ENCODE measurements at places on chromosomes 1 and 21.

GRCh38 chr1:12001249-12001917 is 17.9 kb upstream of the MIIP start:
- peak; percentile 36 for DNase-seq

GRCh38 chr1:198272492-198272891 is 115.7 kb downstream of the NEK7 start:
- peak; percentile 37 for DNase-seq

DNA sequence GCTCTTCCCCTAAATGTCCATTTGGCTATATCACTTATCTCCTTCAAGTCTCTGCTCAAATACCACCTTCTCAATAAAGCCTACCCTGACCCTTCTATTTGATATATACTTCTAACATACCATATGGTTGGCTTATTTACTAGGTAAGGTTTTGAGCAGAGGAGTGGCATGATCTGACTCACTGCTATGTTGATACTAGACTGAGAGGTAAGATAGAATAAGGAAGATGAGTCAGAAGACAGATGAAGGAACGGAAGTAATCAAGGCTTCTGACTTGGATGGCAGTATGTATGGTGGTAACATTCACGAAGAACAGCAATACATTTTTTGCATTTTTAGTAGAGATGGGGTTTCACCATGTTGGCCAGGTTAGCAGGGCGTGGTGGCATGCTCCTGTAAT is 4.8 kb upstream of the HRNR start:
- no peak for DNase-seq

DNA sequence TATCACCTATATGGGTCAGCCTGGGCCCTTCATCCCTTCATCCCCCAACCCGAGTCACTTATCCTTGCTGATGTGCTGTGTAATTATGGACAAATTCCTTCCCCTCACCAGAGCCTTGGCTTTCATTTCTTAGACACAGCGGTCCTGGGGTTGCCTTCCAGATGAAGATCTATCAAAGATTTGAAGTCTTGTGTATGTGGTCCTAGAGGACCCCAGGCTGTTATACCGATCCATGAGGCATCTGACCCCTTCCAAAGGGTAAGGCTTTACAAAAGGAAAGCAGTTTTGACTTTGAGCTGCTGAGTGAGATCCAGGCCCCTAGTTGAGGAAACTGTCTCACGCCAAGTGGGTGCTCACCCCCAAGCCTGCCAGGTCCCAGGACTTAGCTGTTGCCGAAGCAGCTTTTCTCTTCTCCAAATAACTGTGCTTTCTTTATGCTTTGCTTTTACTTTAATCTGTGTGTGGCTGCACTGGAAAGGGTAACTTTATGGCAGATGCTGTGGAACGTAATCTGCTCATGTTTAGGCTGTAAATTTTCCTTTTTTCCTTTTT is 37.6 kb downstream of the MAN1C1 start:
- no peak for DNase-seq

DNA sequence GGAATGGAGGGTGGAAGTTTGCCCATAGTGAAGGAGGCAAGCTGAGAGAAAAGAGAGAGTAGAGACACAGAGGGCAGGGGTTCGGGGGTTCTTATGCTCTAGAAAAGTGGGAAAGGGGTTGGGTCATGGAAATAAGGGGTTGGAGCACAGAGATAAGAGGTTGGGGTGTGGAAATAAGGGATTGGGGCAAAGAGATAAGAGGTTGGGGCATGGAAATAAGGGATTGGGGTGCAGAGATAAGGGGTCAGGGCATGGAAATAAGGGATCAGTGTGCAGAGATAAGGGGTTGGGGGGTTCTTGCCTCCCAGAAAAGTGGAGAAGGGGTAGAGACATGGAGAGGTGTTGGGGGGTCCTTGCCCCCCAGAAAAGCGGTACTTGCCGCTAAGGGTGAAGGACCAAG is 56.2 kb downstream of the SFPQ start:
- no peak for DNase-seq

GRCh38 chr1:17425806-17426600 is 13.5 kb downstream of the RCC2 start:
- no peak for DNase-seq

- no peak for DNase-seq
Observed at GRCh38 chr1:165883056-165883455, 55.6 kb downstream of the UCK2 start.

DNA sequence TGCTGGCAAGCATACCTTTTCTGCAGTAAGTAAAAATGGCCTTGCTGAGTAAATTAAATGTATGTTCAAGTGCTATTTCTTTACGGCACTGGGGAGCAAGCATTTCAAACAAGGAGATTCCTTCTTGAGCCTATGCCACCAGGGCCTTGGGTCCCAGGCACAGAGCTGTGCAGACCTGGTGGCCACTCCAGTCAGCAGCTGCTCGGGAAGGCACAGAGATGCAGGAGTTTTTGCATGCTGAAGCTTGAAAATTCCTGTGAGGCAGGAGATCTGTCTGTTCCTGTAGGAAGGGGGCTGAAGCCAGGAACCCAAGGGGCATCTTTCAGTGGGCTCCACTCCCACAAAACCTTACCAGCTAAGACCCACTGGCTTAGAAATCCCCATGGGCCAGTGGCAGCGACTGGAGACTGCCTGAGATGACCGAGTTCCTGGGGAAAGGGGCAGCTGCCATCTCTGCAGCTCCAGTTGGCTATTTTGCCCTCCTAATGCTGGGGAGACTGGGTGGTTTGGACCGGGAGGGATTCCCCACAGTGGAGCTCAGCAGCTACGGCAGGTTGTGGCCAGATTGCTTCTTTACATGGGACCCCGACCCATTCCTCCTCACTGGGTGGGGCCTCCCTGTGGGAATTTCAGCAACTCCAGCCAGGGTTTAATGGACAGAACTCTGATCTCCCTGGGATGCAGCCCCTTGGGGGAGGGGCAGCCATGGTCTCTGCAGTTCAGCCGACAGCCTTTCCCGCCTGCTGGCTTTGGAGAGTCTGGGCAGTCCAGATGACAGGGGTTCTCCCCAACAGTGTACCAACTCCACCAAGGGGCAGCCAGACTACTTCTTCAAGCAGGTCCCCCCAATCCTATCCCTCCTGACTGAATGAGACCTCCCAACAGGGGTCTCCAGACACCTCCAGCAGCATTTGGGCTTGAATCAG is 8.4 kb upstream of the PGBD2 start:
- DNase-seq = no peak

- DNase-seq = no peak
Observed at GRCh38 chr1:7373251-7373650, 397.8 kb upstream of the VAMP3 start.

DNA sequence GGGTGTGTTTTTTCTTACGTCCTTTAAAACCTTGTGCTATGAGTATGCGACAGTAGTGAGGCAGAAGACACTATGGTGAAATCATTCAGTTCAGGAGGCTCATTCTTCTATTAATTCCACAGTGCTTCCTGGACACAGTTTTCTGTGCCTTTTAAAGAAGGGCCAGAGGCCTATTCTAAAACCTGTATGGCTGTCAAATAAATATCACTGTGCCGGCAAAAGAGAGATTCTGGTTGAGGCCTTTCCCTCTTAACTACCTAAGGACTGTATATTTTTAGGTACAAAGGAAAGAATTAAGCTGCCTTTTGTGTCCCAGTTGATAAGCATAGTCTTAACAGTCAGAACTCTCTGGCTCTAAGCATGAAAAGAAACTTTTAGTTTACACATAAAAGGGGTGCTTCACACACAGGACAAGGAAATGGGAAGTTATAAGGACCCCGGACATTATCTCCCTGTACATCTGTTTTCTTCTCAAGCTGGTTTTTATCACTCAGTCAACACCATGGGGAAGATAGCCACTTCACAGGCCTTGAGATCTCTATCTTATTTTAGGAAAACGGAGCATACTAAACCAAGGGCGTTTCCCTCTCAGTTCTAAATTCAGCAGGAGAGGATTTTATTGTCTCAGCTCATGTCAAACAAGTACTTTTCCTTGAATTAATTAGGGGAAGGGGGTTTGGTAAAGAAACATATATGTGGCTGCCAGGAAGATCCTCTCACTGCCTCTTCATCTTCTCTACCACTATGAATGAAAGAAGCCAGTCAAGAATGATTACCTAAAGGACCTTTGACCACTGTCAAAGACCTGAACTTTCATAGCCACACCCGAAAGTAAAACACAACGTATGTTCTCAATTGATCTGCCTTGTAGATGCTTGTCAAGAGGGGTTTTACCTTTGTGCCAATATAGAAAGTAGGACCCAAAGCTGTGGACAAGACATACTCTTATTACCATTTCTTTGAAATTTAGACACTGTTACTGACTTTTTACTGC is 71.4 kb upstream of the HSPA13 start:
- no peak for DNase-seq

DNA sequence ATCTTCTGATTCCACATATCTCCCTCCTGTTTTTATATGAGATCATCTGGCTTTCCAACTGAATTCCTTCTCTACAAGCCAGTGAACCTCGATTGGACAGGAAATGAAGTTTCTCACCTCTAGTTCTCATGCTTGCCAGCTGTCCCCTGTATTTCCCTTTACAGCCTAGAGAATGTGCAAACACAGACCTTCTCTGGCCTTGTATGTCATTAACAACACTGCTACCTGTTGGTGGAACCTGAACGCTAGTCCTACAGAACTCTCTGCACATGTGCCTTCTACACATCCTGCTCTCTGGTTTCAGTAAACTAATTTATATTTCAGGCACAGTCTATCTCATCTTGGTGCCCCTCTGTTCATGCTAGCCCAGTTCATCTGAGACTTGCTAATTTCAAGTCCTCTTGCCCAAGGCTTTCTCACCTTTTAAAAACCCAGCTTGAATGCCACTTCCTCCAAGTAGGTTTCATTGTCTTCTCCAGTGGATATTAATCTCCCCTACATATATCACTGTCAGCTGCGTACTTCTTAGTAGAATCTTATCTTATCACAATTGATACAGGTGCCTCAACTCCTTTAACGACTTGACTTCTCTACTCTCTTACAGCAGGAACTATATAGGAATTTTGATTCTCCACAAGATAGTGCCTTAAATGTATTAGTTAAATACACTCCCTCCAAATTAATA is 549.9 kb downstream of the PLPP3 start:
- no peak for DNase-seq

DNA sequence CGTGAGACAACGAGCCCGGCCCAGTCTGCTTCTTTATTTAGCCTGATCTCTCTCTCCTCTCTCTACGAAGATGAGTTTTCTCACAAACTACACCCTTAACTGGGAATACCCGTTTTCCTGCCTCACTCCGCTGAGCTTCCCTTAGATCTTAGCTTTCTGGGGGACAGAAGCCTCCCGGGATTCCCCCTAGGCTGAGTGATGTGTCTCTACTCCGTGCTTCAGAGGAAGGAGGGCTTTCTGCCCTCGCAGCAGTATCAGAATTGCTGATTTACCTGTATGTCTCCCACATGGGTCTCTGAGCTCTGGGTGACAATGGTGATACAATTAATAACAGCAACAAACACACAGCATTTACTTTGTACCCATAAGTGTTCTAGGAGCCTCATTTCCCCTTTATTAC is 1.0 kb downstream of the ZBTB17 start:
- no peak for DNase-seq

DNA sequence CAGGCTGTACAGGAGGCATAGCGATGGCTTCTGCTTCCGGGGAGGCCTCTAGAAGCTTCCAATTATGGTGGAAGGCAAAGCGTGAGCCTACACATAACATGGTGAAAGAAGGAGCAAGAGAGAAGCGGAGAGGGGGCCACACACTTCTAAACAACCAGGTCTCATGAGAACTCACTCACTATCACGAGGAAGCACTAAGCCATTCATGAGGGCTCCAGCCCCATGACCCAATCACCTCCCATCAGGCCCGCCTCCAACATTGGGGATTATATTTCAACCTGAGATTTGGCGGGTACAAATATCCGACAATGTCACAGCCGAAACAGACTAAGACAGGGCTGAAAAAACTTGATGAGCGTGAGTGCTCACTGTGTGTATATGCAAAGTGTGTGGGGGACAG is 89.3 kb upstream of the CNIH3 start:
- DNase-seq = no peak

- no peak for DNase-seq
Observed at GRCh38 chr1:226449823-226450222, 41.9 kb upstream of the PARP1 start.

- peak; percentile 47 for DNase-seq
Observed at GRCh38 chr1:241821363-241821762, 26.6 kb upstream of the EXO1 start.

DNA sequence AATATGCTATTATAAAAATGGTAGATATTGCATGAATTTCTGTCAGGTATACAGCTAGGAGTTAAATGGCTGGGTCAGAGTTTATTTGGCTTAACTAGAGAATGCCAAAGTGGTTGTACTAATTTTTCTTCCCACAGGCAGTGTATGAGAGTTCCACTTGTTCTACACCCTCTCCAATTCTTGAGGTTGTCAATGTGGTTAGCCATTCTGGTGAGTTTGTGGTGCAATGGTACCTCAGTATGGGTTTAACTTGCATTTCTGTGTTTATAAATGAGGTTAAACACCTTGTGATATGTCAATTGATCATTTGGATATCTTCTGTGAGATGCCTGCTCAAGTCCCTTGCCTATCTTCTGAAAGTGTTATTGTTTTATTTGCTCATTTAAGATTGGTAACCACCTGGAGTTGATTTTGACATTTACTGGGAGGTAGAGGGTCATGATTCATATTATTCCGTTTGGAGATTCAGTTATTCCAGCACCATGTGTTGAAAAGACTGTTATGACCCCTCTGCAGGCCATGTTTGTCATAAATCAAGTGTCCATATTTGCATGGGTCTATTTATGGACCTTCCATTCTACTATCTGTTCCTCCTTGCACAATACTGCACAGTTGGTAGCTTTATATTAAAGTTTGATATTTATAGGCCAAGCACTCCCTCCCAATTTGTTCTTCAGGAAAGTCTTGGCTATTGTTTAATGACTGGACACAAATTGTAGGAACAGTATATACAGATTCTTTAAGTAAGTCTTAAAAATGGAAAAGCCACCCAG is 5.8 kb downstream of the FALEC start:
- no peak for DNase-seq

DNA sequence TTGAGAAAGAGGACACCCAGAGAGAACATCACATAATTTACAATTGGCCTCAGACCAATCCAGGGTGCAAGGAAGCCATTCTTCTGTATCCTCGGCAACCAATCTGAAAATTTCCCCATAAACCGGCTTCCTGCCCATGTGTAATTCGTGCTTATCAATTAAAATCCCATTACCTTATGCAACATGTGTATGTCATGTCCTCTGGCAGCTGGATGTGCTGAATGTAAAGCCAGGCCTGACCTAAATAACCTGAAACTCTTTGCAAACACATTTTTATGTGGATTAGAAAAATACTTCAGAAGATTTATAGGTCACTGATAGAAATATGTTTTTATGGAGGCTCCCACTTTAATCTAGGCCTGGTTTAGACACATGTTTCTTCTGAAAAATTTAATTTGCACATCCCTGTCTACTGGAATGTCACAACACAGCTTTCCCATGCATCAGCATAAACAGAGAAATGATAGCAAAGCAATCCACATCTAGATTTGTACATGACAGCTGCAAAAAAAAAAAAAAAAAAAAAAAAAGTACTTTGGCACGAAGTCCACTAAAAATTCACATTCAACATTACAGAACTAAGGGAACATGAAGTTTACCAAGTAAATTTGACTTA is 69.4 kb upstream of the SAMSN1 start:
- DNase-seq = no peak

GRCh38 chr1:89659322-89660081 is 26.6 kb downstream of the LRRC8C start:
- no peak for DNase-seq

GRCh38 chr1:9340172-9340854 is 47.6 kb downstream of the SPSB1 start:
- DNase-seq = peak; percentile 22

- DNase-seq = no peak
Observed at GRCh38 chr1:22221233-22221780, 78.4 kb upstream of the WNT4 start.

Measured in astrocyte of the spinal cord (primary cell).